ENCODE measurements at places on chromosomes 5 and 9.
A peak's percentile ranks its signal among the peaks of the same experiment; 100 is the strongest.

GRCh38 chr9:5949103-5949699, 58.5 kb downstream of the MLANA start:
- DNase-seq: no peak

- no peak for DNase-seq
These were observed 575.8 kb downstream of the CSNK1G3 start for GRCh38 chr5:124087752-124088151.

GRCh38 chr5:10157085-10157669, 92.5 kb downstream of the ATPSCKMT start:
- DNase-seq: no peak

GRCh38 chr5:37637165-37637845, 202.5 kb downstream of the GDNF start:
- DNase-seq: no peak

DNA sequence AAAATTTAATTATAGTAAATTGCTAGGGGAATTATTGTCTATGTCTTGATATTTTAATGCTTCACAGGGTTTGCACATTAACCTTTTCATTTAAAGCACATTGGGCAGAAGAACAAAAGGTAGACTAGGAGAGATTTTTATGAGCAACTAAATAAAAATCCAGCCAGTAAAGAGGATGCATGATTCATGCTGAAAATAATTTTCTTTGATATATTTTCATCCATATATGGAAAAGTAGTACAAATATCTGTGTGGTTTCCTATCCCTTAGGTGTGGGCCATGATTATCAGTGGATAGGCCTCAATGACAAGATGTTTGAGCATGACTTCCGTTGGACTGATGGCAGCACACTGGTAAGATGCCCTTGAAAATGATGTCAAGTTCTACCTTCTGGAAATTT, 83.1 kb downstream of the VCAN start:
- no peak for DNase-seq

- peak; percentile 10 for DNase-seq
These were observed 117.5 kb upstream of the OR13F1 start for GRCh38 chr9:104386425-104387069.

DNA sequence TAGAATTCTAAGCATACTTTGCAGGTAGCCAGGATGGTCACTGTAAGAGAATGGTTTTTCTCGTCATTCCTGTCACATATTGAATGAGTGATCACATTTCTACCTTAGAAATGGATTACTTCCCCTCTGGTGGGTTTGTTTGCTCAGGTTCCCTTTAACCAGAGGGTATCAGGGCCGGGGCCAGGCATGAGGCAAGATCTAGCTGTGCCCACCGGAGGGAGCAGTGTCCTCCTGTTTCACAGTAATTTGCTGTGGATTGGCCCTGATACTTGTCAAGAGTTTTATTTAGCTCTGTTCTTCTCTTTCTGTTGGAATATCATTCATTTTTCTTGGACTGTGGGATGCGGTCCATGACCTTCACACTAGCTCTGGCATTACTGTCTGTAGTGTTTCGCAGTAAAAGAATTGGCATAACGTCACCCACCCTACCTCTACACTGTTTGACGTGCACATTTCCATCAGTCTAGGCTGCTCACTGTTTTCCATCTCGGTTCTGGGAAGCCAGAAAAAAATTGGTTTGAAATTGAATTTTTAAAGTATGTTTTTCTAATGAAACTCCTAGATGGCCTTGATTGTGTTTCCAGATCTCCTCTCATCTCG, 42.4 kb upstream of the ZBED3 start:
- no peak for DNase-seq

DNA sequence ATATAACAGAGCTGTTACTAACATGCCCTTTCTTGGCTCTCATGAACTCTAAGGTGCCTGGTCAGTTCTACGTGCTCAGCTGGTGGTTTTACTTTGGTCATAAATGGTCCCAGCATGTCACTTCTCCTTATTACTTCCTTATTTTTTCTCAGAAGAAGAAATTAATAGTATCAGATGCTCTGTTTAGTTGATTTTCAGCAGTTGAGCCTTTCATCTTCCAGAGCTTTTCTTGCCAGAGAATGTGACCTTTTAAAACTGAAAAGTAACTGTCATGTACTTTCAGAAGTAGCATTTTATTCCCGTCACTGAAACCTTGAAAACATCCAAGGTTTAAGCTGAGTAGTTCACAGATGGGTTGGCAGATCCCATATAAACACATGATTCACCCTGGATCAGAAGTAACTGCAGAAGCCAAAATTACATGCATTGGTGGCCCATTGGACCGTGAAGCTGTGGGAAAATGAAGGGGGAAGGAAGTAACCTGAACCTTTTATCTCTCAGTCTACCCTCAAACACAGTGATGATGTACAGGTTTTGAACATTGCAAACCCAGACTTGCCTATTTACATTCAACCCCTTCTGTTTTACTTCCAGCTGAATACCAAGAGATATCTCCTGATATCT, 50.5 kb downstream of the HACD4 start:
- DNase-seq: peak; percentile 30

DNA sequence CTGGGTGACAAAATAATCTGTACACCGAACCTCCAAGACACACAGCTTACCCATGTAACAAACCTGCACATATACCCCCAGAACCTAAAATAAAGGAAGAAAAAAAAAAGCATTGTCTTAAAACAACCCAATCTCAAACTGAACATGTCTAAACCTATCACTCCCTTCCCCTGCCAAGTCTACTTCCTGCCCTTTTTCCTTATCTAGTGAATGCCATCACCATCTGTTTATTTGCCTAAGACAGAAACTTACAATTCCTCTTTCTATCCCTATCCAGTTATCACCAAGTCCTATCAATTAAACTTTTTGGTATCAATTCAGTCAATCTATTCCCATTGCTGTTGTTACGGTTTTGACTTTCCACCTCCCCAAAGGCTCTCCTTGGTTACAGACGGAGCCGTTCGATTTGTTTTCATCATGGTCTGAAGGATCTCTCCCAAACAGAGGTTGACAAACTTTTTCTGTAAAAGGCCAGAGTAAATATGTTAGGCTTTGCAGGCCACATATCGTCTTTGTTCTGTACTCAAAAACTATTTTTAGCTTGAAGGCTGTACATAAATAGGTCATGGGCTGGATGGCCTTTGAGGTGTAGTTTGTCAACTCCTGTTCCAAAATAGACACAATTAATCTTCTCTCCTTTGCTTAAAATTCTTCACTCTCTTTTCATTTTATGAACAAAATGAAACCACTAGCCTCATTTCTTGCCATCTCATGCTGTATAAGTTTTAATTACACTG, 12.1 kb downstream of the NOL8 start:
- no peak for DNase-seq

DNA sequence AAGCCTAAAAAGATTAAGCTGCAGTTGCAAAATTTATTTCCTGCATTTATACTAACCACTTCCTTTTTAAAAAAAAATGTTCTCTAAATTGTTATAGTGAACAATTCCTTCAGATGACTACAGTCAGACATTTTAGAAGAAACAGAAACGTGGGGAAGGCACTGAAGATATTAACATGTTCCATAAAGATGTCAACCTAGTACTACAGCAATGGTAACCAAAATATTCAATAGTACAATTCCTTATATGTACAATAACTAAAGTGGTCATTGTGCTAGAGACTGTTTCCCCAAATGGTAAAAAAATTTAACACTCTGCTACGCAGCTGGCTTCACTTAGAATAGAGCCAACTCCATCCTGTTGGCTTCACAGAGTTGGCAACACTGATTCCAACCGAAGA, 97.7 kb downstream of the FNBP1 start:
- DNase-seq: no peak

DNA sequence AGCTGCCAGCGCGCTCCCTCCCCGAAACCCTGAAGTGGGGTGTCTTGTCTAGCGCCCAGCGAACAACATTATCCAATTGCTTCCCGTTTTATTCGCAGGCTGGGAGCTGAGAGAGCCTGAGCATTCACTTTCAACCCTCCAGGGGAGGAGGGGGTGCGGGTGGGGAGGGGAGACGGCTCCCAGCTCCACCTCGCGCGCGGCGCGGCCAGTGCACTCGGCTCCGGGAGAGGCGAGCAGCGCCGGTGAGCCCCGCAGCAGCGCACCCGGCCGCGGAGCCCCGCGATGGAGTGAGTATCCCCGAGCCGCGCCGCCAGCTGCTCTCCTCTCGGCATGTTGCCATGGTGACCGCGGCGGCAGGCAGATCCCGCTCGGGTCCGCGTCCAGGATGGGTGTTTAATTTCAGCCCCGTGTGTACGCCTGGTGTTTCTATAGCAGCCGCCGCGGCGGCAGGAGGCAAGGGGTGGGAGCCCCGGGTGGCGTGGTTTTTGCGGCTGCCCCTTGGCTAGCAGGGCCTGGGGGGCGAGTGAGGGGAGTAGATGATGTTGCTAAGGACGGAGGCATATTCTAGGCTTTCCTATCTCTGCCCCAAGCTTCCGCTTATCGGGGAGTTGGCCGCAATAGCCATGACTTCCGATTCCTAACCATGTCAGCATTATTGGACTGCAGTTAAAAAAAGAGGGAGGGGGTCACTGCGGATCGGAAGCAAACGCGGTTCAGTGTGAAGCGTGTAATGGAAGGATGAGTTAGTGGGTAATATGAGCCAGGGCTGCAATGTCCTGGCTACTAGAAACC, 139.2 kb upstream of the PALM2AKAP2 start:
- DNase-seq: peak; percentile 16

DNA sequence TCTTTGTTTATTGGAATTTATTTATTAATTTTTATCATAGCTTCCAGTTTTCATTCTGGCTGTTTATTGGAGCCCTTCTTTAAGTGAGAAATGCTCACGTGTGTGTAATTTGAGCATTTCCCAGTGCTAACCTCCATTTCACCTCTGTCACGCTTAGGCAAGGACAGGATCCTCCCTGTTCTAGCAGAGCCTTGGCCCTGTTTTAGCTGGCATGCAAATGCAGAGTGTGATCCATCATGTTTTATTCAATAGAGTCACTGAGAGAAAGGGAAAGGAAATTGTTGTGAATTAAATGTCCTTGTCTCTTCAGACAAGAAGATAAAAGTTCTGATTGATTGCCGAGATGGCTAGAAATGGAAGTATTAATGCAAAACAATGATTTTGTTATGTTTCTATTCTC, 137.3 kb upstream of the ACO1 start:
- no peak for DNase-seq

- DNase-seq: peak; percentile 29
These were observed 47.6 kb upstream of the EXOC3 start for GRCh38 chr5:395156-395920.

- DNase-seq: no peak
These were observed 83.7 kb upstream of the DHFR start for GRCh38 chr5:80738466-80738865.

GRCh38 chr9:125541840-125542243, 165.2 kb downstream of the MAPKAP1 start:
- no peak for DNase-seq

GRCh38 chr5:127856292-127856691, 153.1 kb downstream of the CCDC192 start:
- DNase-seq: no peak

DNA sequence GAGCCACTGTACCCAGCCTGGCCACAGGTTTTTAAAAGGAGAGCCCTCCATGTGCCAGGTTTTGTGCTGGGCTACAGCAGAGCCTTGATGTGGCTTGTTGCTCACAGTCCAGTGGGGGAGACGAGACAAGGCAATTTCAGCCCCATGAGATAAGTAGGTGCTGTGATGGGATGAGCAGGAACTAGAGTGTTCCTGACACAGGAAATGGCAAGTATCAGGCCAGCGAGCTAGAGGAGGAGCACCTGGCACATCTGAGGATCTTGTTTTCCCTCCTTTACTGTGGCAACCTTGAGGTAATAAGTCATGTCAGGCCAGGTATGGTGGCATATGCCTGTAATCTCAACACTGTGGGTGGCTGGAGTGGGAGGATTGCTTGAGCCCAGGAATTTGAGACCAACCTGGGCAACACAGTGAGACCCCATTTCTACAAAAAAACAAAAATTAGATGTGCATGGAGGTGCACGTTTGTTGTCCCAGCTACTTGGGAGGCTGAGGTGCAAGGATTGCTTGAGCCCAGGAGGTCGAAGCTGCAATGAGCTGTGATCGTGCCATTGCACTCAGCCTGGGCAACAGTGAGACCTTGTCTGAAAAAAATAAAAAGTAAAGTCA, 3.8 kb upstream of the ZDHHC12 start:
- DNase-seq: no peak

- DNase-seq: no peak
These were observed 6.5 kb downstream of the SNX18 start for GRCh38 chr5:54524082-54524481.

- no peak for DNase-seq
These were observed 59.9 kb downstream of the SLC1A3 start for GRCh38 chr5:36666274-36666673.

- DNase-seq: no peak
These were observed 129.3 kb downstream of the ENTREP1 start for GRCh38 chr9:69454321-69454720.

DNA sequence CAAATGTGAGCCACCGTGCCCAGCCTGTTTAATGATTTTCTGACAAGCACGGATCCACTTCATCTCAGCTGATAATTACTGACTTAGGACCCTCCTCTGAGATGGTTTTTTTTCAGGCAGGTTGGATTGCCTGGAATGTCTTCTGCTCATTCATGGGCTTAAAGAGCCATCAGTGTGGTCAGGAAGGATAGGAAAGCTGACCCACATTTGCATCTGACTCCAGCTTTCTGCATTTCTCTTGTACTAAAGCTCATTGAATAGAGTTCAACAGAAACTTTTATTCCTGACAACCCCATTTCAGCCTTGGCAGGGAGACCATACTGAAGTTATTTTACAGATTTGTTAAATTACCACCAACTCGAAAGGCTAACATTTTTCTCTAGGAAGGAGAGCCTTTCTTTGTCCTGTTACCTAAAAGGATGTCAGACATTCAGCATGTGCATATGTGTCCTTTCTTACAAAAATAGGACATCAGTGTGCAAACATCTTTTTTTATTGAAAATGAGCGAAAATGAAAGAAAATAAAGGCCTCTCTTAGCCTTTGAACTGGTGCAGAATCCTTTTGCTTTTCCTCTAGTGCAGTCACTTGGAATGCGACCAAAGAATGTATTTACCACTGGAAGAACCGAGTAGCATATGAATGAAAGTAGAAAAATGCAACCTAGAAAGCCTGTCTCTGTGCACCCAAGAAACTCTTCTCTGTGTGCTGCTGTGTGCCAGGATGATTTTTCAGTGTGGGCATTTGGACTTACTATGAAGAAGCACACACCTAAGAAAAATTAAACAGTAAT, 26.6 kb downstream of the ADCY2 start:
- DNase-seq: no peak

DNA sequence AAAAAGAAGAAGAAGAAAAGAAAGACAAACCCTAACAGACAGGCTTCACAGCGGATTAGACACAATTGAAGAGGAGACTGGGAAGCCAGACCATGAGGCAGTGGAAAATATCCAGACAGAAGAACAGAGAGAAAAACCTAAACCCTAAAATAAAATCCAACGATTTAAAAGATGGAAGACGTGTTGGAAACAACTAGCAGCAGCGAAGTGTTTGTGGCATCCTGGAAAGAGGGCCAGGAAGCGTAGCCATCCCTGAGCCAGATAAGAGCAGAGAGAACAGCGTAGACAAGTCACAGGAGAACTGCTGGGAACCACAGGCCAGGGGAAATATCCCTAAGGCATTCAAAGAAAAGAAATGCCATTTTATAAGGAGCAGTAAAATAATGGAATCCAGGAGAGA, 39.7 kb upstream of the NKD2 start:
- DNase-seq: no peak

Measured in fibroblast of skin of left quadriceps (primary cell).